ENCODE measurements at places on chromosomes 16 and 17.

DNA sequence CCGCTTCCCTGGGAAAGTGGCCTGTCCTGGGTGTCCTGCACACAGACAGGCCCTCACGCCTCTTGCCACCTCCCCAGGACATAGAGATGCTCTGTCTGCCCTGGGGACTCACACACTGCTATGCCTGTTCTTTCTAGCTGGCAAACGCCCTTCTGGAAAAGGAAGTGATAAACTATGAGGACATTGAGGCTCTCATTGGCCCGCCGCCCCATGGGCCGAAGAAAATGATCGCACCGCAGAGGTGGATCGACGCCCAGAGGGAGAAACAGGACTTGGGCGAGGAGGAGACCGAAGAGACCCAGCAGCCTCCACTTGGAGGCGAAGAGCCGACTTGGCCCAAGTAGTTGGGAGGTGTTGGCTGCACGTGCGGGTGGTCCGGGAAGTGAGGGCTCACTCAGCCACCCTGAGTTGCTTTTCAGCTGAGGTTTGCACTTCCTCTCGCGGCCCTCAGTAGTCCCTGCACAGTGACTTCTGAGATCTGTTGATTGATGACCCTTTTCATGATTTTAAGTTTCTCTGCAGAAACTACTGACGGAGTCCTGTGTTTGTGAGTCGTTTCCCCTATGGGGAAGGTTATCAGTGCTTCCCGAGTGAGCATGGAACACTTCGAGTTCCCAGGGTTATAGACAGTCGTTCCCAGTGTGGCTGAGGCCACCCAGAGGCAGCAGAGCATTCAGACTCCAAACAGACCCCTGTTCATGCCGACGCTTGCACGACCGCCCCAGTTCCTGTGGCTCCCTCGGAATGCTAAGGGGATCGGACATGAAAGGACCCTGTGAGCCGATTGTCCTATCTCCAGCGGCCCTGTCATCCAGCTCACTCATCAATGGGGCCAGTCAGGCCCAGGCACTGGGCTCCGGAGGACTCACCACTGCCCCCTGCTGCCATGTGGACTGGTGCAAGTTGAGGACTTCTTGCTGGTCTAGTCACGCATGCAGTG, 3.5 kb upstream of the RPL13 start:
- H3K27ac ChIP-seq = no peak overlapping the region
- DNase-seq = peak; percentile 93
- H3K4me1 ChIP-seq = no peaks in the 10 kb centered on the region
- no peaks in the 10 kb centered on the region for H3K27me3 ChIP-seq

DNA sequence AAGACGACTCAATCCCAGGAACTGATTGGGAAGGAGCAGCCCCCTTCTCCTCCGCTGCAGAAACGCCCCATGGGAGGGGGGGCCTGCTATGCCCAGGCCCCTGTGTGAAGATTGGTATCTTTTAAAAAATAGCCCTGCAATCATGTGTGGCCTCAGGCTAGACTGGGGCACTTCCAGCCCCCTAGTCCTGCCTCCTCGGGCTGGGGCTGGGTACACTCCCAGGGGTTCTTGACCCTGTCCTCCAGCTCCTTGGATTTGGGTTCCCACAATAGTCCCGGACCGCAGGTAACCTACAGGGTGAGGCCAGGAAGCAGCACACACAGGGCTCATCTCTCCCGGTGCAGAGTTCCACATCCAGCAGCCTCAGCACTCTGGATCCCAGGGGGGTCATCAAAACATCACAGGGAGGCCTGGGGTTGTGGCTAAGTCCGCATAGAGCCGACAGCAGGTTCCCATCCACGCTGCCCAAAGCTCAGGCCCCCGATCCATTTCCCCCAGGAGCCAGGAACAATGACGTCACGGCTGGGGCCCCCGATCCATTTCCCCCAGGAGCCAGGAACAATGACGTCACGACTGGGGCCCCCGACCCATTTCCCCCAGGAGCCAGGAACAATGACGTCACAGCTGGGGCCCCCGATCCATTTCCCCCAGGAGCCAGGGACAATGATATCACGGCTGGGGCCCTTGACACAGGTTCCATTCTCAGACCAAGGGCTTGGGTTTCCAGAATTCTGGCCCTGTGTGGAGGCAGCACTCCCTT, 202.4 kb downstream of the IRF8 start:
- H3K27ac ChIP-seq = no peak overlapping the region
- H3K36me3 ChIP-seq = no peaks in the 10 kb centered on the region
- no peak for DNase-seq

DNA sequence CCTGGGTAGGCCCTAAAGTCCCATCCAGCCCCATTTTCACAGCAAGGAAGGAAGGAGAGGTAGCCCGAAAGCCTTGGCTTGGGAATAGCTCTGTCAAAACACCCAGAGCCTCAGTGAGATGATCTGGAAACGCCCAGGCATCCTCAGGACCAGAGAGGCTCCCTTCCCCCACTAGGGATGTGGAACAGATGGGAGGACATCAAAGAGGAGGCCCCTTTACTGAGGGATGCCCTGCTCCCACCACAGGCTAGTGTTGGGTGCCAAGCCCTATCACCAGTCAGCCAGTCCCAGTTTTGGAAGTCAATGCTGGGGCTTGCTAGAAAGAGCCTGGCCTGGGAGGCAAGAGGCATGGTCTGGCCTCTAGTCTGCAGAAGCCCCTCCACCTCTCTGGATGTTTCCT, 4.7 kb downstream of the TPPP3 start:
- peaks cover under 1% of the 10 kb centered on the region for H3K27me3 ChIP-seq
- no peak overlapping the region for H3K27ac ChIP-seq
- DNase-seq = no peak
- no peak overlapping the region for H3K4me3 ChIP-seq
- no peaks in the 10 kb centered on the region for H3K36me3 ChIP-seq

GRCh38 chr16:2150418-2151187, 2.2 kb downstream of the RAB26 start:
- peaks cover 12% of the 10 kb centered on the region for H3K36me3 ChIP-seq
- DNase-seq = peak; percentile 94
- no peaks in the 10 kb centered on the region for H3K27me3 ChIP-seq

- no peaks in the 10 kb centered on the region for H3K27me3 ChIP-seq
- DNase-seq = peak; percentile 55
- no peak overlapping the region for H3K4me3 ChIP-seq
- no peak overlapping the region for H3K27ac ChIP-seq
- H3K36me3 ChIP-seq = no peaks in the 10 kb centered on the region
These were observed 166.0 kb upstream of the CDH13 start for GRCh38 chr16:82460766-82461165.

DNA sequence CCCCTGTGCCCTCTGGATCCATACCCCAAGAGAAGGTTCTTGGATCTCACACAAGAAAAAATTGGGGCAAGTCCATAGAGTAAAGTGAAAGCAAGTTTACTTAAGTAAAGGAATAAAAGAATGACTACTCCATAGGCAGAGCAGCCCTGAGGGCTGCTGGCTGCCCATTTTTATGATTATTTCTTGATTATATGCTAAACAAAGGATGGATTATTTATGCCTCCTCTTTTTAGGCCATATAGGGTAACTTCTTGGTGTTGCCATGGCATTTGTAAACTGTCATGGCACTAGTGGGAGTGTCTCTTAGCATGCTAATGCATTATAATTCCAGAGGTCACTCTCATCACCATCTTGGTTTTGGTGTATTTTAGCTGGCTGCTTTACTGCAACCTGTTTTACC, 70.8 kb downstream of the NLK start:
- H3K36me3 ChIP-seq = no peaks in the 10 kb centered on the region
- H3K4me3 ChIP-seq = no peak overlapping the region
- no peaks in the 10 kb centered on the region for H3K27me3 ChIP-seq
- H3K27ac ChIP-seq = no peak overlapping the region
- peaks cover 14% of the 10 kb centered on the region for H3K4me1 ChIP-seq
- DNase-seq = no peak

DNA sequence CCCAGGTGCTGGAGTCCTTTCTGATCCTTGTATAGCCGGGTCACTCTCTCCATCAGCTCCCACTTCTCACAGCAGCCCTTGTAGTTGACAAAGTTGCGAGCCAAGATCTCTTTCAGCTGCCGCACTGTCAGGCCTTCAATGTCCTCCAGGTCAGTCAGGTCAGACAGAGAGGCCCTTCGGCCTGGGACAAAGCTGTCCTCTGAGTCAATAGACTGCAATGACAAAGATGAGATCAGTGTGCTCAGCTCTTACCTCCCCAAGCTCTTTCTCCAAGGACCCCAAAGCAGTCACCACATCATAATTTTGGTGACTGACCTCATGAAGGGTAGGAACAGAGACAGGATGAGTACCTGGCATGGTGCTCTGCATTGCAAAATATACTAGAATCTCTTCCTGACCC, 36.1 kb downstream of the LIG3 start:
- no peak for DNase-seq
- no peak overlapping the region for H3K4me3 ChIP-seq
- H3K27ac ChIP-seq = no peak overlapping the region
- H3K36me3 ChIP-seq = peaks cover 1% of the 10 kb centered on the region
- H3K4me1 ChIP-seq = no peaks in the 10 kb centered on the region

Data from mesendoderm (in vitro differentiated cells).